NCI-H1930 (cell line): ENCODE measurements at places on chromosomes 2 and 18.

GRCh38 chr18:58004317-58004716 is 39.7 kb upstream of the NEDD4L start:
- DNase-seq: no peak

- no peak for DNase-seq
Measured at GRCh38 chr2:23803264-23803964, 123.5 kb downstream of the ATAD2B start.

DNA sequence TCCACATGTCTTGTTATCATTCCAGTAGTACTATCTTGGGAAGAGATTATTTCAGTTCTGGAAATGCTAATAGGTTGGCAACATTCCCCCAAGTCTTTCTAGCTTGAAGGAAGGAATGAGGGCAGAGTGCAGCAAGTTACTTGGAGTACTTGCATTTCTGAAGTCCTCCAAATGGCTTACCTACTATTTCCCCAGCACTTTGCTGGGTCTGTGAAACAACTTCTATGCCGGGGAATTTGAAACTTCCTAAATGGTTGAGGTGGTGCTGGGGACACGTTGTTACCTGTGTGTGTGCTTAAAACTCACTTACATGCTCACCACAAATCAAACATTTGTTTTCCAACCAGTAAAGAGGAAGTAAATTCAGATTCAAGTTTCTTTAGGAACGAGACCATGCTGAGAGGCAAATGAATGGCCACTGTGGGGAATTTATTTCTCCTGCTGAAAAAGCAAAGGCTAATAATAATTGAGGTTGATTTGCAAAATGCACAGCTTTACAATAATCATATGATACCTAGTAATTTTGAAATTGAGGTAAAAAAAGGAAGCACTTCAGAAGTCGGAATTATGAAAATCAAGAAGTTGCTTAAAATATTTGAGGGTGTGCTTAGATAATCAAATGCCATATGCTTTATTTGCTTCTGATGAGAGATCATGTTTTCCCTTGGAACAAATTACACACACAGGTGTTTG is 1167.7 kb upstream of the ZEB2 start:
- DNase-seq: no peak

GRCh38 chr2:108909275-108909823 is 79.7 kb downstream of the EDAR start:
- no peak for DNase-seq

DNA sequence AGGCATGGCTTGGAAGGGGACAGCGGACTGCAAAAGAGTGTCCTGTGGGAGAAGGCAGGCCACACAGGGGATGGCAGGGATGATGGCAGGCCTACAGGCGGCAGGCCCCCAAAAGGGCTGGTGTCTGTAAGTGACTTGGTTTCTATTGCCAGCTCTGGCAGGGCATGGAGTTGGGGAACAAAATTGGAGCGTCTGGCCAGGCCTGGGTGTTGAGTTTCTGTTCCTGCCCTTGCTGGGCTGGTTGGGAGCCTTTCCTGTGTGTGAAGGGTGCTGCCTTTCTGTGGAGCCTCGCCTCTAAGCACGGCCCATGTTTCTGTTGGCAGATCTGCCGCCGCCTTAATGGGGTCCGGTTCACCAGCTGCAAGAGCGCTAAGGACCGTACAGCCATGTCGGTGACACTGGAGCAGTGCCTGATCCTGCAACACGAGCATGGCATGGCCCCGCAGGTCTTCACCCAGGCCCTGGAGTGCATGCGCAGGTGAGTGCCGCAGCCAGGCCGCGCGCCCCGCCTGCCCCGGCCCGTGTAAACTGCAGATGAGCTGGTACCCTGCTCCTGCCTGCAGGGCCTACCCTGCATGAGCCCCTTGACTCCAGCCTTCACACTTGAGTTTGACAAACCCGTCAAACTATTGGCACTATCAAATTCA is 31.5 kb downstream of the COA5 start:
- no peak for DNase-seq

- DNase-seq: no peak
Measured at GRCh38 chr2:42137125-42137841, 31.9 kb upstream of the EML4 start.

- no peak for DNase-seq
Measured at GRCh38 chr2:223199531-223200515, 147.8 kb downstream of the KCNE4 start.

- DNase-seq: no peak
Measured at GRCh38 chr18:62549755-62550154, 26.9 kb downstream of the ZCCHC2 start.

- no peak for DNase-seq
Measured at GRCh38 chr2:30262716-30263309, 31.5 kb downstream of the LBH start.

DNA sequence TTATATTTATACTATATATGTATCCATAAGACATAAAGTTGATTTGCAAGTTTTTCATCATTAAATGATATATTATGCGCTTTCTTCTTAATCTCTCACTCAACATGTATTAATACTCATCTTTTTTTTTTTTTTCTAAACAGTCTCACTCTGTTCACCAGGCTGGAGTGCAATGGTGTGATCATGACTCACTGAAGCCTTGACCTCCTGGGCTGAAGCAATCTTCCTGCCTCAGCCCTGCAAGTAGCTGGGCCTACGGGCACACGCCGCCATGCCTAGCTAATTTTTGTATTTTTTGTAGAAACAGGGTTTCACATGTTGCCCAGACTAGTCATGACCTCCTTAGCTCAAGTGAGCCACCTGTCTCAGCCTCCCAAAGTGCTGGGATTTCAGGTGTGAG is 51.4 kb upstream of the MAP4K3 start:
- DNase-seq: no peak

- DNase-seq: peak; percentile 1
Measured at GRCh38 chr2:121804340-121804739, 48.9 kb downstream of the TSN start.

DNA sequence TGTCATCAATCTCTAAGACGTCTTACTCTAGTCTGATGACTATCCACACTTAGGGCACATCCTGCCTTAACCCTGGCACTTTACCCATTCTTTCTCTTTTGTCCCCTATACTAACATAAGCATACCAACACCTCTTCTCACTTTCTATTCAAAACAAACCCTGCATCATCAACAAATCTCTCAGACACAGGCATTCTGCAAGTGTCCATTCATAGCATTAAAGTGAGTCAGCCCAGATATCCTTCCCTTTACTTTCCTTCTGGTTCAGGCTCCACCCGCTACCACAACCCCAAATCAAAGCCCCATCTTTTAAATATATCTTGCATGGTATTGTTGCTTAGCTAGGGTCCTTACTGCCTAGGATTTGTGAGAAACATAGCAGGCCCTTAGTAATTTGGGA is 3.8 kb downstream of the GRB14 start:
- no peak for DNase-seq

DNA sequence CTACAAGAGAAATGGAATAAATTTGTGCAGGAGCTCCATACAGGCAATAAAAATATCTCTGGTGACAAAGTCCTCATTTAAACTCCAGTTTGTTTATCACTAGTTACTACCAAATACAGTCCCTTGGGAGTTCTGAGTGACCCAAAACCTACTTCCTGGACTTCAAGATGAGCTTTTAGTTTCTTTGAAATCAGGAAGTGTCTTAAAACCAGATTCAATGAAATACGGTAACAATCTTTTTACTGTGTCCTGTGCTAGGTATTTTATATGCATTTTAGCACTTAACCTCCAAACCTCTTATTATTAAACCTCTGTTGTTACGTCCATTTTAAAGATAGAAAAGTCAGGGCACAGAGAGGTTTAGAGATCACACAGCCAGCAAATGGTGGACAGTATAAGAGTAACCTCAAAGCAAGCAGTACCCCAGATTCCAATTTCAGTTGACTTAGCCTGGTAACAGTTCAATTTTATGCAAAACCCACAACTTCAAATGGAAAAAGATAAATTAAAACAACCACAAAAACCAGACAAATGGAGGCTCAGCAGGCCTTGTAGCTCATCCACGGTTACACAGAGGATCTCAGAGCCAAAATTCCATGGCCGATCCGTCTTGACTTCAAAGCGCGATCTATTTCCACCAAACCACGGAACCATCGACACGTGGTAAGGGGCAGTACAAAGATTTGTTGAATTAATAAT is 1.3 kb upstream of the KCMF1 start:
- no peak for DNase-seq

GRCh38 chr18:62616331-62616805 is 93.5 kb downstream of the ZCCHC2 start:
- no peak for DNase-seq

DNA sequence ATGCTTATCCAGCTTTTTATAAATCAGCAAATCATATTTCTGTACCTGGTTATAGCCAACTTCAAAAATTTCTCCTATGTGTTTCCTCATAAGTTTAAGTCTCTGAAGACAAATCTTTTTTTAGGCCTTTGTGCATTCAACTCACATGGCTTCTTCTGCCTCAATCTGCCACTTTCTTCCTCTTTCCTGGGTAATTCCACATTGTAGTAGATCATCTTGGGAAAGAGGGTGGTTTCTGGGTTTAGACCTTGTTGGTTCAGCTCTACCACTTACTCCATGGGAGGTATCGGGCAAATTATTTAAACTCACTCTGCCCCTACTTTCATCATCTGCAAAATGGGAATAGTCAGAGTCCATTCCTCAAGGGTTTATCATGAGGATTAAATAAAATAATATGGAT is 707.0 kb upstream of the ZEB2 start:
- no peak for DNase-seq

DNA sequence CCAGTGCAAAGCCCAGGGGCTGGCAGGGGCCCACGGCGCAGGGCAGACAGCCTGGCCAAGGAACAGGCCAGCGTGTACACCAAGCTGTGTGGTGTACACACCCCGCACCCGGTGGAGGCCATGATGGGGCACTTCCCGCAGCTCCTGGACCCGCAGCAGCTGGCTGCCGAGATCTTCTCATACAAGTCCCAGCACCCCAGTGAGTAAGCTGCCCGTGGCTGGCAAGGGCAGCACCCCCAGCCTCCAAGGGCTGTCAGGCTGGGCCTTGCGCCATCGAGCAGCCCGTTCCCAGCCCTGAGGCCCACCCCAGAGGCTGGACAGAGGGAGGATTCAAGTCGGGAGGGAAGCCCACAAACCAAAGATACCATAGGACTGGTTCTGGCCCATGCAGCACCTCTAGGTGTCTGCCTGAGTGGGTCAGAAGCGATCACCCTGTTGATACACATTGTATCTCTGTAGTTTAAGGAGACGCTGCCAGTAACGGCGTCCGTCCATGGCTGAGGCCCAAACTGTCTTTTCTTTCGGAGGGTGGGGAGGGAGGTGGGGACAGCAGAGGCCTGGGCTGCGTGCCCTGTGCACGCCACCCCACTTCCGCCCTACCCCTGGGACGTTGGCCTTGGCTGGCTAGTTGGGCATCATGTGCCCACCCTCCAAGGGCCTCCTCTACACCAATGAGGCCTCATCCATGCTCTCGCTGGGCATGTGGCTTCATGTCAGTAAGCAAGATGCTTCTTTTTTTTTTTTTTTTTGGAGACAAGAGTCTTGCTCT is 16.8 kb upstream of the MTERF4 start:
- DNase-seq: no peak

DNA sequence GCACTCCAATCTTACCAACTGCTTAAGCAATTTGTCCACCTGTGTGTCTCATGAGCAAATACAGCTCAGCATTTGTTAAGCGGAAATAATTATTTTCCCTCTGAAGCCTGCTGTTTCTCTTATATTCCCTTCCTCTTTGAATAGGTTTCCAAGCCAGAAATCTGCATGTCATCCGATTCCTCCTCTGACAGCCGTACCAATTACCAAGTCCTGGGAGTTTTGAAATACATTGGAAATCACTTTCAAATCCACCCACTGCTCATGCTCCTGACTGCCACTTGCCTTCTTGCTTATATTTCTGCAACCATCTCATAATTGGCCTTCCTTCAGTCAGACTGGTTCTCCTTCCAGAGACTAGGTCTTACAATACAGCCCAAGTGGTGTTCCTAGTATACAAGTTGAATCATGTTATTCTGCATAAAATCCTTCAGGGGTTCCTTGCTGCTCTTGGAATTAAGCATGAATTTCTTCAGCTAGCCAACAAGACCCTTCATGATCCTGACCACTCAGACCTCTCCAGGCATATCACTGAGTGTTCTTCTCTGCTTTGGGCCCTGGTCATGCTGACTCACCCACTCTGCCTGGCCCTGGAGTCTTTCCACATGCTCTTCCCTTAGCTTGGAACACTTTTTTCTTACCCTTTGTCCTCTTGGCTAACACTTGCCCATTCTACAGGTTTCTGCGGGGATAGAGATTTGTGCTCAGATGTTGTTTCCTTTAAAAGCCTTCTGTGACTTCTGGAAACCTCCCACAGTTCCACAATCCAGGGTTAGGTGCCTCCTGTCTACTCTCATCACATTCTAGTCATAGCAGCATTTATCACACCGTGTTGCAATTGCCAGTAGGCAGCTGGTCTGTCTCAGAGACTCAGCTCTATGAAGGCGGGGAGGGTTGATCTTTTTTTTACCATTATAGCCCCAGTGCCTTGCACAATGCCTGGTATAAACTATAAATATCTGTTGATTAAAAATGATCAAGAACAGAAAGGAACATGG is 157.6 kb downstream of the ARL6IP6 start:
- no peak for DNase-seq

DNA sequence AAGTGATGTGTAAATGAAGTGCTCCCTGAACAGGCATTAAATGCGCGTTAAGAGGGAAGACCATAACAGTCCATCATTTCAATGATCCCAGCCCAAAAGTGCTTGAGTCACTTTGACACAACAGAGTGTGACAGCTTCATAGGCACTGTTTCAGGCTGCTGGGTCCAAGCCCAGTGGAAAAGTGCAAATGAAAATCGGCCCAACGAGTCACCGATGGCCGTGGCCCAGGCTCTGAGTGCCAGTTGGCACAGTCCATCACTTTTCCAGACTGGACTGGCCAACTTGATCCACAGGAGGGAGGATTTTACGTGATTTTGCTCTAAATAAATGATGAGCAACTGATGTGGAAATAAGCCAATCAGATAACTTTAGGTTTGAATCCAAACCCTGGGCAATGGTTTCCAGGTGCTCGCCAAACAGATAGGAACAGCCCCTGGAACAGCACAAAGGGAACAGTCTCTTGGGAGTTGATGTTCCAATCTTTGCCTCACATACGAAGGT is 114.0 kb downstream of the SP3 start:
- no peak for DNase-seq

- no peak for DNase-seq
Measured at GRCh38 chr2:169107645-169108044, 38.3 kb downstream of the DHRS9 start.

DNA sequence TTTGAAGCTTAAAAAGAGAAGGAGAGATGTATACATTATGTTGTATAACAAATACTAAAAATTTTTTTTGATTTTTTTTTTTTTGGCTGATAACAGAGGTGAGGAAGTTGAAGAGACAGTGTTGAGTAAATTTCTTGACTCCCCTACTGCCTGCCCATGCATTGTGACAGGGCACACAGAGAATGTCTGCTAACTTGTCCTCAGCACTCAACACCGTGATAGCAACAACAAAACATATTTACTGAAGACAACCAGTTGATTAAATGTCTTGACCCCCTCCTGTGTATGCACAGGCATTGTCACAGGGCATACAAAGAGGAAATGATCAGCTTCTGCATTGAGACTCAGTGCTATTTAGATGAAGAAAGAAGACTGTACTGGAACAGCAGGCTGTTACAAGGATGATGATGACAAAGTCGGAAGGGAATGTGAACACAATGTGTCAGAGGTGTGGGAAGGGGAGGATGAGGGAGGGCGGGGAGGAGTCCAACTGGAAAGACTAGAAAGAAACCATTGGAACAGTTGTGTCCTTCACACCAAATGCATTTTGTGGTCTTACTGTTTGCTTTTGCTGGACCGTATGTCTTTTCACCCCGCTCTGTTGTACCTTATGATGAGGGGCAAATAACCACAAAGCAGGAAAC is 89.5 kb downstream of the CERS6 start:
- DNase-seq: no peak

GRCh38 chr2:85655961-85656417 is 12.0 kb downstream of the SFTPB start:
- DNase-seq: no peak

GRCh38 chr18:79574938-79575525 is 104.6 kb upstream of the CTDP1 start:
- DNase-seq: no peak
